Activated T-cell treated with anti-CD3 and anti-CD28 coated beads, Interleukin-2, amount 50 U/mL, for 72 hours (primary cell): ENCODE measurements at places on chromosomes 3 and 15.

GRCh38 chr15:74954515-74954914, 2.1 kb downstream of the RPP25 start:
- DNase-seq: no peak

DNA sequence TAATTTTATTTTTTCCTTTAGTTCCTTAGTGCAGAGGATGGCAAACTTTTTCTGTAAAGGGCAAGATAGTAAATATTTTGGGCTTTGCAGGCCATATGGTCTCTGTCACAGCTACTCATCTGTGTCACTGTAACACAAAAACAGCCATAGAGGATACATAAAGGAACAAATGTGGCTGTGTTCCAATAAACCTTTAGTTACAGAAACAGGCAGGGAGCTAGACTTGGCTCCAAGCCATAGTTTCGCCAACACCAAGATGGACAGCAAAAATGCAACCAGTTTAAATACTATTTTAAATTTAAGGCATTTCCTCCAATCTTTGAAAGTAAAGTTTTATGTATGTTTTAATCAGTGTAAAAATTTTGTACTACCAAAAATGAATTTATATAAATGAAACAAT, 753.4 kb downstream of the FHIT start:
- DNase-seq: no peak

DNA sequence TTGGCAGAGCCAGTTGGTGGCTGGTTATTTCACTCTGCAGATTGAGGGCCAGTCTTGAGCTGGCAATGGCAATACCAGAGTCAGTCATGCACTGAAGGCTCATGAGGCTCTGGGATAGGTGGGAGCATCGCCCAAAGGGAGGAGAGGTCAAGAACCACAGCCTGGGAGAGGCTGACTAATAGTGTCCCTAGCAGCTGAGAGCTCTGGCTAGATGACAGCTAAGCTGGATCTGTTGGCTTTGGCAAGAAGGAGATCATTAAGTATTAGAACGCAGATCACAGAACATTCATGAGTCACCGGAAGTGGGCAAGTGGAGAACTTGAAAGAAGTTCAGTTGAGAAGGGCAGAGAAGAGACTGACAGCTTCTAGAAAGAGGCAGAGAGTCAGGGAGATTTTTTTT, 521.1 kb downstream of the NR2F2 start:
- no peak for DNase-seq

DNA sequence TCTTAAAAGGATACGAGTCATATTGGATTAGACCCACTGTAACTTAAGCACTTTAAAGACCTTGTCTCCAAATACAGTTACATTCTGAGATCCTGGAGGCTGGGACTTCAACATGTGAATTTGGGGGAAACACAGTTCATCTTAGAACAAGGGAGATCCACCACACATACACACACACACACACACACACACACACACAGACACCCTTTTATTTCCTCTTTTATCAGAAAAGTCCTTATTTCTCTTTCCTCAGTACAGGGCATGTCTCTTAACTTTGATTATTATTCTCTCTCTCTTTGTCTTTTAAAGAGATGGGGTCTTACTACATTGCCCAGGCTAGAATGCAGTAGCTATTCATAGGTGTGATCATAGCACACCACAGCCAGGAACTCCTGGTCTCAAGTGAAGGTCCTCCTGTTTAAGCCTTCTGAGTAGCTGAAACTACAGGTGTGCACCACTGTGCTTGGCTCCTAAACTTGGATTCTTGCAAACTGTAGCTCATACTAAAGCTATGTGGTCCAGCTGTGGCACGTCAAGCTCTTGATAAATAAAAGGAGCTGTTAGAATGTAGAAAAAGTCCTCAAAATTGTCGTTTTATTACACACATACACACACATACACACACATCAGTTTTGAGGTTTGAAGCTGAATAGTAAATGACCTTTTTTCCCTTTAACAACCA, 7.4 kb downstream of the GOLM2 start:
- DNase-seq: no peak

- DNase-seq: no peak
These were observed 58.3 kb downstream of the CLEC3B start for GRCh38 chr3:45084361-45084760.

DNA sequence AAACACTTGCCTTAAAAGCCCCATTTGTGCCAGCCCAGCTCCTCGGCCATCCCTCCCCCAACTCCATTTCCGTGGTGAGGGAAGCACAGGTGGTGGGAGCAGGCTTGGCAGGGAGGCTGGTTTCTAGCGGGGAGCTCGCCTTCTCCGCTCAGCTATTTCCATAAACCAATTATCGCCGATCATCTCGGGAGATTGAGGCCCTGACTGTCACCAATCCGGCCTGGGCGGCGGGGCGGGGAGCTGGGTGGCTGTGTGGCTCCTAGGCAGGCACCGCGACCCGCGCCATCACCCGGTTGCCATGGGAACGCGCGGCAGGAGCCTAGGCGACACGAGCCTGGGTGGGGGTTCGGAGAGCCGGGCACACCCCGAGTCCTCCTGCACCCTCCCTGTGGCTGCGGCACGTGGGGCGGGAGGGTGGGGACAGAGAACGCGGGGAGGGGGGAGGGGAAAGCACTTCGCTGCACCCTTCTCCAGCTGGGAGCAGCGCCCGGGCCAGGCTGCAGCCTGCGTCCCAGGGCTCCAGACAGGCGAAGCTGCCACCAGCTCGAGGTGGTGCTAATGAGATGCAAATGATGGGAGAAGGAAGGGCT, 9.3 kb downstream of the CCDC33 start:
- peak; percentile 13 for DNase-seq
